ENCODE measurements at places on chromosomes 11 and 22.

GRCh38 chr11:441418-442274, at the start of gene ANO9:
ANO9 (minus strand) TSS chr11:442011; CDS start chr11:441926, 85 bp downstream.
- DNase-seq, result no peak

- peak; percentile 62 for DNase-seq
These were observed 40.9 kb downstream of the SERPINH1 start for GRCh38 chr11:75602951-75603350.

- no peak for DNase-seq
These were observed 156.2 kb upstream of the PDGFD start for GRCh38 chr11:104320097-104320496.

DNA sequence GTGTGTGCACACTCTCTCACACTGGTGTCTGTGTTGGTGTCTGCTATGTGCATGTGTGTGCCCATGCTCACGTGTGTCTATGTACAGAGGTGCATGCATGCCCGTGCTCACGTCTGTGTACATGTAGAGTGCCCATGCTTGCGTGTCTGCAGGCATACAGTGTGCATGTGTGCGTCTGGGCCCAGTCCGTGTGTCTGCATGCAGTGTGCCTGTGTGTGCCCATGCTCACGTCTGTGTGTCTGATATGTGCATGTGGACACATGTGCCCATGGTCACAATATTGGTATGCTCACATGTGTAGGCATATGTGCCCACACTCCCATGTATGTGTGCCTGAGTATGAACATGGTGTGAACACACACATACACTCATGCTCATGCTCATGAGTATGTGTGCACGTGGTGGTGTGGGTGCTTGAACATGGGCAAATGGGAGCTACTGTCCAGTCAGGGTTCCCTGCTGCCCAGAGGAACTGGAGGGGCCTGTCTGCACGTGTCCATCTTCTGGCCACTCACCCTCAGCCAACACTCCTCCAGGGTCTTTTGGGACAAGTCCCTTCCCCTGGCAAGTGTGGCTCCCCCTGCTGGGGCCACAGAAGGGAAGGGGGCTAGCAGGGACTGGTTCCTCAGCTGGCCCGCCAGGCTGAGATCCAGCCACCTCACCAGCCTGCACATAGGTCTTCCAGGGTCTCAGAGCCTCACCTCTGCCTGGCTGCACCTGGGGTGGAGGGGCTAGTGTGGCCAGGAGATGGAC, 7.3 kb upstream of the TBX1 start:
- no peak for DNase-seq

DNA sequence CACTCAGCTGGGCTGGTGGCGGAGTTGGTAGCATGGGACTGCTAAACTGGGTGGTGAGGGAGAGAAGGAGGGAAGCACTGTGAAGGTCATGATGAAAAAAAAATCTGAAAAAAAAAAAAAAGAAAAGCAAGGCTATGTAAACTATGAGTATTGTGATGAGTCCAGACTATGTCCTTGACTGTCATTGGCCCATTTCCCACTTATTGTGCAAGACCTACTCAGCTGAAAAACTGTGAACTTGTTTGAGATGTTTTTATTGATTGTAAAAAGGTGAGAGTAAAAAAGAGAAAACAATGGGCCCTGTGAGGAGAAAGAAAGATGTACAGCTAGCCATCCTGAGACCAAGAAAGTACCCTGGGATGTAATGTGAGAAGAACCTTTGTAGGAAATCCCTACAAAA, 798.4 kb upstream of the TENM4 start:
- no peak for DNase-seq

GRCh38 chr11:68541116-68541515, 80.6 kb downstream of the PPP6R3 start:
- DNase-seq, result no peak

DNA sequence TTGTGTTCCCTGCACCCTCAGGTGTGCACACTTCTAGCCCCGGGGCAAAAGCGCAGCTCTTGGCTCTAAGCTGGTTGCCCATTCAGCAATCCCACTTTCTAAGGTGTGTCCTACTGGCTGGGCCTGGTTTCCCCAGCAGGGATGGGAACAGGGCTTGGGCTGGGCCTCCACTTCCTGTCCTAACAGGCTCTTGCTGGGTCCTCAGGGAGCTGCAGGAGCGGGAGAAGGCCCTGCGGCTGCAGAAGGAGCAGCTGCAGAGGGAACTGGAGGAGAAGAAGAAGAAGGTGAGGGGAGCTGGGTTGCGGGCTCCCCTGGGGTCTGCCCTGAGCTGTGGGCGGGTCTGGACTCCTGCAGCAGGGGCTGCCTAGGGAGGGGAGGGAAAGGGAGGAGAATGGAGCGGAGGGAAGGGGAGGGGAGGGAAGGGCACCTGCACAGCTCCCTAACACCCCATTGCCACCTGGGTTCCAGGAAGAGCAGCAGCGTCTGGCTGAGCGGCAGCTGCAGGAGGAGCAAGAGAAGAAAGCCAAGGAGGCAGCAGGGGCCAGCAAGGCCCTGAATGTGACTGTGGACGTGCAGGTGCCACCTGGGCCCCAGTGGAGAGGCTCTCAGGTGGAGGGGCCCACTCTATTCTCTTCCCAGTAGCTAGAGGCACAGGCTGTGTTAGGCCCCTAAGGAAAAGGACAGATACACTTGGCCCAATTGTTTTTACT, 24.6 kb downstream of the INCENP start:
- DNase-seq, result no peak

- no peak for DNase-seq
These were observed 76.7 kb upstream of the BARX2 start for GRCh38 chr11:129298988-129299387.

All from EH (cell line).